ENCODE measurements at places on chromosomes 5 and 9.

GRCh38 chr5:80343067-80343466, 23.3 kb downstream of the SPZ1 start:
- DNase-seq: no peak

DNA sequence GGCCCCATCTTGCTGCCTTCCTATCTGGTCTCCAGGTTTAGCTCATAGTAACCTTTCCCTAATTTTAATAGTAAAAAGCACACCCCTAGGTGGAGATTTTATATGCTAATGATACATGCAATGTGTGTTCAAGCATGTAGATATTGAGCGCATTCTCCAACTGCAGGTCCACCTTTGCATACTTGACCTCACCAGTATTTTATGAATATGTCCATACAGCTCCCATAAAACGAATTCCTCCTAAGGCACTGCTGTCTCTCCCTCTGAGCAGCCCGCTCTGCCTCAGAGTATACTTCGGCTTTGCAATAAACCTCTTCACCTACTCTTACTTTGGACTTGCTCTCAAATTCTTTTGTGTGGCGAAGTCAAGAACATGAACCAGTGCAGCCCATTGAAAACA, 153.3 kb downstream of the RAB3C start:
- DNase-seq: no peak

- DNase-seq: no peak
These were observed 41.8 kb upstream of the KDM4C start for GRCh38 chr9:6715755-6716643.

GRCh38 chr9:3906437-3907213, 380.8 kb upstream of the RFX3 start:
- no peak for DNase-seq
